ENCODE measurements at places on chromosomes 1 and 21. TPM values are rescaled to one million over a fixed set of nuclear protein-coding genes. Genes with fewer than 3 reads are reported as not detected.

- no peaks in the 10 kb centered on the region for H3K27me3 ChIP-seq
Observed at GRCh38 chr1:41696381-41696780, 211.9 kb upstream of the EDN2 start.

- H3K4me1 ChIP-seq, result no peaks in the 10 kb centered on the region
- no peaks in the 10 kb centered on the region for H3K27me3 ChIP-seq
- no peak overlapping the region for H3K27ac ChIP-seq
Observed at GRCh38 chr1:225434046-225434445, 6.2 kb upstream of the LBR start.

GRCh38 chr1:205001162-205001561, 41.9 kb upstream of the CNTN2 start:
- no peak overlapping the region for H3K4me3 ChIP-seq
- H3K27me3 ChIP-seq, result no peaks in the 10 kb centered on the region
- DNase-seq, result no peak
- no peaks in the 10 kb centered on the region for H3K4me1 ChIP-seq

- H3K4me1 ChIP-seq, result peaks cover 9% of the 10 kb centered on the region
- no peaks in the 10 kb centered on the region for H3K27me3 ChIP-seq
- DNase-seq, result no peak
- H3K36me3 ChIP-seq, result no peaks in the 10 kb centered on the region
- H3K4me3 ChIP-seq, result no peak overlapping the region
Observed at GRCh38 chr1:50846224-50846839, 113.7 kb downstream of the FAF1 start.

Gene IQCC
- 0.97 TPM for total RNA-seq

Gene CHD5
- total RNA-seq, result 0.25 TPM

Gene NCAM2
- total RNA-seq, result 1.0 TPM

Gene FBXO44
- 20.6 TPM for total RNA-seq

Data from GM23248 (cell line).